ENCODE measurements at places on chromosomes 7 and 10.

GRCh38 chr10:115001506-115002381 lies 63.7 kb downstream of the TRUB1 start:
- peak; percentile 13 for DNase-seq

DNA sequence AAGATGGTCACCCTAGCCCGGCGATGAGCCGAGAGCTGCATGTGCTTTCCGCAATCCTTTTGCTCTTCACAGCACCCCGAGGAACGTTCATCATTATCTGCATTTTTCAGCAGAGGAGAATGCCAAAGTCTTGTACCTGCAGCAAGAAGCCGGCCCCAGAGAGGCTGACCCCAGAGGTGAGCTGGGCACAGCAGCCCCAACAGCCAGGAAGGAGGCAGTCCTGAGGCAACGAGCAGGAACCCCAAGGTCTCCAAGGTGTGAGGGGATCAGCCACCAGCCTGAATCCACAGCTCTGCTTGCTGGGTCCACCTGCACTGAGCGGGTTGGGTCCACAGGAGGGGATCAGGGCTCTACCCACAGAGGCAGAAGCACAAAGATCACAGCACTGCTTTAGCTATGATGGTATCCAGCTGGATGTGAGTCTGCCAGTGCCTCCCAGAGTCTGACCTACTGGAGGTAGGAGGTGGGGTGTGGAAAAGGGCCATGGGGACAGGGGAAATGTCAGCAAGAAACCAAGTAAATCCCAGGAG lies 16.8 kb upstream of the GDF10 start:
- DNase-seq: no peak

GRCh38 chr7:106883456-106884026 lies 18.5 kb downstream of the PIK3CG start:
- DNase-seq: no peak

DNA sequence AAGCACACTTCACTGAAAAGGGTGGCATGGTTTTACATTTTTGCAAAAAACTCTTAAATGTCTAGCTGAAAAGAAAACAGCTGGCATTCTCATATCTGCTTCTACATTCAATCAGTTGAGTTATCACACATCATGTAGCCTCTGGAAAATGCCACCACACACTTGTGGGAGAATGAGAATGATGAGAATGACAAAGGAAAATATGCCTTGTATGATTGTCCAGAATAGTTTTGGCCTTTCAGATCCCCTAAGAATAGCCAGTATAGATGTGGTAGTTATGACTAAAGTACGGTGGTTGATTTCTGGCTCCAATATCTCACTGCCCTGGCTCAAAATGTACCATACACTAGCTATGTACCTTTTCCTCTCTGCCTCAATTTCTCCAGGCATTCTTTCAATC lies 30.2 kb upstream of the FRMD4A start:
- DNase-seq: no peak

DNA sequence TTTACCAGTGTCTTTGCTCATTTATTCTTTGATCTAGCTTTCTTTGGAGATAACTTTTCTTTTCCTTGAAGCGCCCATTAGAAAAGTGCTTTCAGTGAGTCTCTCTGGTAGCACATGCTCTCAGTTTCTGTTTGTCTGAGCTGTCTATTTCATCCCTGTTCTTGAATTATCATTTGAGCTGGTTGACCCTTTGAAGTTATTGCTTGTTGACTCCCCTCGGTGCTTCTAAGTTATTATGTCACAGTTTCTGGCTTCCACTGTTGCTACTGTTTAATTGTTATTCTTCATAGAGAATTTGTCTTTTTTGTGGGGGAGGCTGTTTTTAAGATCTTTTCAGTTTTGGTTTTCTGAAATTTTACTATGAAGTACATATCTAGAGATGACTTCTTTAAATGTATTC lies 11.4 kb upstream of the PRF1 start:
- DNase-seq: no peak

- no peak for DNase-seq
These were observed 121.0 kb upstream of the PPP2R2D start for GRCh38 chr10:131779661-131780394.

DNA sequence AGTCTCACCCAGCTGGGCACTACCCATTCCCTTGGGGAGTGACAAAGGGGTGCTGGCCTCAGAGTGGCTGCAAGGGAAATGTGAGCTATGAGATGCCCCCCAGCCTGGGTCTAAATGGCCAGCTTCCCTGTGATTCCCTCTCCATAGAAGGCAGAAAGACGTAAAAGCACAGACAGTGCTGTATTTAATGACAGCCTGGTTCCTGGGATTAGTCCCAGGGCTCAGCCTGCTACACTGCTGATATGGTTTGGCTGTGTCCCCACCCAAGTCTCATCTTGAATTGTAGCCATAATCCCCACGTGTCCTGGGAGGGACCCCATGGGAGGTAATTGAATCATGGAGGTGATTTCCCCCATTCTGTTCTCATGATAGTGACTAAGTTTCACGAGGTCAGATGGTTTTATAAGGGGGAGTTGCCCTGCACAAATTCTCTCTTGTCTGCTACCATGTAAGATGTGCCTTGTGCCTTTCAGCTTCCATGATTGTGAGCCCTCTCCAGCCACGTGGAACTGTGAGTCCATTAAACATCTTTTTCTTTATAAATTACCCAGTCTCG lies 23.9 kb upstream of the CALN1 start:
- no peak for DNase-seq

DNA sequence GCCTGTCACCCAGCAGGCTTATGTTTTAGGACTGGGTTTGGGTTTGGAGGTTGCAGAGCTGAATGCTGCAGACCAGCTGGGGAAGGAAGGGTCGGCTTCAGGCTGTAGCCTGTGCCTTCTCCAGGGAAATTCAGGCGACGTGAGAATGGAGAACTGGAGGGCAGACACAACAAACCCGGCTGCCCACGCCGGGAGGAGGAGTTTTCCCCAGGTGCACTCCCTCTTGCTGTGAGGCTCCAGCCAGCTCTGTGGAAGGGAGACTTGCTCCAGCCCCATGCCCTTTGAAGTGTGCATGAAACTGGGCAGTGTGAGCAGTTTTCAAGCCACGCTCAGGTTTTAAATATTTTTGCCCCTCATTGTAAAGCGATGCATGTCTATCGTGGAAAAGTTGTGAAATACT lies 279.1 kb downstream of the CCSER2 start:
- DNase-seq: no peak

GRCh38 chr10:20040012-20040411 lies 223.8 kb downstream of the PLXDC2 start:
- DNase-seq: no peak

DNA sequence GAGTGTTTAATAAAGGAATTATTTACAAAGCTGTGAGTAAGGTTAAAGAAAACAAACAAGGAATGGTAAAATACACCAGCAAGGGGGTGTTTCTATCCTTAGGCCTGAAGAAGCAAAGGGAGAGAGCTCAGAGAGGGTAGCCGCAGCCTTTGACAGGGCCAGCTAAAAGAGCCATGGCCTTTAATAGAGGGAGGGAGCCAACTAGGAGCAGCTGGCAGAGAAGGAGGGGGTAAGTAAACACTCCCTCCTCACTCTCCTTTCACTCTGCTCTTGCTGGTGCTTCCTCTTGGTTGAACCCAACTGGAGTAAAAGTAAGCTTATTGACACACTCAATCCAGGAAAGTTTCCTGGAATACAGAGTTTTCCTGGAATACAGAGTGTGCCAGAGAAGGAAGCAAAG lies 87.5 kb downstream of the CH25H start:
- DNase-seq: no peak

DNA sequence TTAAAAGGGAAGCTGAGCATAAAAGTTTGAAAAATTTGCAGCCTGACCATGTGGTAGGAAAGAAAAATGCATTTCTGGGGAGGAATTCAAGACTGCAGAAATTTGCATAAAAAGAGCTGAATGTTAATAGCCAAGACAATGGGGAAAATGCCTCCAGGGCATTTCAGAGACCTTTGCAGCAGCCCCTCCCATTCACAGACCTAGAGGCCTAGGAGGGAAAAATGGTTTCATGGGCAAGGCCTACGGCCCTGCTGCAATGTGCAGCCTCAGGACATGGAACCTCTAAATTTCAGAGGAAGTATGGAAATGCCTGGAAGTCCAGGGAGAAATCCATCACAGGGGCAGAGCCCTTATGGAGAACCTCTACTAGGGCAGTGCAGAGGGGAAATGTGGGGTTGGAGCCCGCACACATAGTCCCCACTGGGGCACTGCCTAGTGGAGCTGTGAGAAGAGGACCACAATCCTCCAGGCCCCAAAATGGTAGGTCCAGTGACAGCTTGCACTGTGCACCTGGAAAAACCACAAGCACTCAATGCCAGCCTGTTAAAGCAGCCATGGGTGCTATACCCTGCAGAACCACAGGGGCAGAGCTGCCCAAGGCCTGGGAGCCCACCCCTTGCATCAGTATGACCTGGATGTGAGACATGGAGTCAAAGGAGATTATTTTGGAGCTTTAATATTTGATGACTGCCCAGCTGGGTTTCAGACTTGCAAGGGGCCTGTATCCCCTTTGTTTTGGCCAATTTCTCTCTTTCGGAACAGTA lies 243.8 kb downstream of the DNAJB9 start:
- no peak for DNase-seq

GRCh38 chr7:114916261-114916892 lies 5.5 kb upstream of the MDFIC start:
- DNase-seq: no peak

Measured in astrocyte of the spinal cord (primary cell).